ENCODE measurements at places on chromosomes 3 and 15.

GRCh38 chr3:5520237-5520636 is 332.7 kb downstream of the EDEM1 start:
- DNase-seq = no peak

DNA sequence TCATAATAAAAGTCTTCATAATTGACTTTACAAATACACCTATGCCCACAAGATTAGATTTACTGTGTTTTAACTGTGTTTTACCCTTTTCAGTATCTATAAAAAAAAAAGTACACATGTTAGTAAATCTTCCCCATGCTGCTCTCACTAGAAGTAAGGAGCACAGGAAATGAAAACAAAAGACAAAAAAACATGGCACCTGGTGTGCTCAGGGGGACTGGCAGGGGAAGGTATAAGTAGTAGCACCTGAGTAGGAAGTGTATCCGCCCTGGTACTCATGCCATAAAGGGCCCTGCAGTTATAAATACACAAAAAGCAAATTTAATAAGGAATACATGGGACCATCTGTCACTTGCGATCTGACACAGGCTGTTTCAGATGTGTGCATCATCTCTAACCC is 8.9 kb upstream of the ALDH1A2 start:
- DNase-seq = no peak

GRCh38 chr3:58058361-58059263 is 50.4 kb downstream of the FLNB start:
- no peak for DNase-seq

DNA sequence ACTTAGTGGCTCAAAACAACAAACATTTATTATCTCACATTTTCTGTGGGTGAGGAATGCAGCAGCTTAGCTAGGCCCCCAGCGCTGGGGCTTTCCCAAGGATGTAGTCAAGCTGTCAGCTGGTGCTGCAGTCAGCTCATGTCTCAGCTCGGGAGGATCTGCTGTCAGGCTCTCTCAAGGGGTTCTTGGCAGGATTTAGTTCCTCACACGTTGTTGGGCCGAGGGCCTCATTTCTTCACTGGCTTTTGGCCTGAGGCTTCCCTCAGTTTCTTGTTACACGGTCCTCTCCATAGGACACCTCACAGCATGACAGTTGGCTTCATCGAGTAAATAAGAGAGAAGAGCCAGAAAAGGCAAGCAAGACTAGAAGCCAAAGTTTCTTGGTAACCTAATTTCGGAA is 13.7 kb upstream of the U2SURP start:
- DNase-seq = no peak

DNA sequence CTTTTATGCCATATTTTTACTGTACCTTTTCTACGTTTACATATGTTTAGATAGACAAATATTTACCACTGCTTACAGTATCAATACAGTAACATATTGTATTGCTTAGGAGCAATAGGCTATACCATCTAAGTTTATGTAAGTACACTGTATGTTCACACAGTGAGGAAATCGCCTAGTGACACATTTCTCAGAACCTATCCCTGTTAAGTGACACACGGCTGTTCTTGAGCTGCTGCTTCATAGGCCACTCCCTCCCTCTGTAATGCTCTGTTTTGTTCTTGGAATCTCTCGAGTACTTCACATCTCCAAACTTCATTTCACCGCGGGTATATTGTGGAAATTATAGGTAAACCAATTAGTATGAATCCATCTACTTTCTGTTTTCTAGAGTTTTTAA is 13.4 kb upstream of the SELENOT start:
- DNase-seq = no peak

GRCh38 chr3:132382267-132382666 is 35.0 kb upstream of the DNAJC13 start:
- no peak for DNase-seq

DNA sequence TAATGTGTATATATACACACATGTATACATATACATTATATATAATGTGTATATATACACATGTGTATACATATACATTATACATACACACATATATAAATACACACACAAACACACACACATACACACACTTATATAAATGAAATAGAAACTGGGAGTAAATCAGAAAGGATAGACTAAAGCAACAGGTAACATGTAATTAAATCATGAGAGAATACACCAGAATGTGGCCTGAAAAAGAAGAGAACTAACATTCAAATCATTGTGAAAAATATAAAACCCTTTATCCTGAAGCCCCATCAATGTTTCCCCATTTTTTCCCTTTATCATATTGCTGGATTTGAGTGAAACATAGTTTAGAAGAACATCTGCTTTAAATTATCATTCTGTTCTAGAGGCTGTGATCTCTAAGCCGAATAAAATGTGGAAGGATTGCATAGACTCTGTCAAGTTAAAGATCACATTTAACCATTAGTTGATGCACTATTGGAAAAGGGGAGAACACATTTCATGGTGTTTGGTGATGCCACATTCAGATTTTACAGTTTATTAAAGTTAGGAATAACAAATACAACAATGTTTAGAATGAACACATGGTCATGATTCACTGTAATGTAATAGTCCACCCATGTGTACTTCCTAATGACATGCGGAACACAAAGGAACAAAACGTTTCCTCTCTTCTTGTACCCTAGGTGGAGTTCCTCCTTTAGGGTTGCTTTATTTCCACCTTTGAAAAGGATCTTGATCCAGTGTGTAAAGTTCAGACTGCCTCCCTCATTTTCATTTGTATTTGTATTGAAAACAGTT is 12.5 kb upstream of the THRB start:
- DNase-seq = no peak

- DNase-seq = no peak
Measured at GRCh38 chr3:16759227-16759903, 125.4 kb upstream of the PLCL2 start.

GRCh38 chr3:140753865-140754754 is 76.2 kb downstream of the TRIM42 start:
- DNase-seq = no peak

GRCh38 chr15:71610728-71611552 is 199.4 kb upstream of the NR2E3 start:
- DNase-seq = no peak

DNA sequence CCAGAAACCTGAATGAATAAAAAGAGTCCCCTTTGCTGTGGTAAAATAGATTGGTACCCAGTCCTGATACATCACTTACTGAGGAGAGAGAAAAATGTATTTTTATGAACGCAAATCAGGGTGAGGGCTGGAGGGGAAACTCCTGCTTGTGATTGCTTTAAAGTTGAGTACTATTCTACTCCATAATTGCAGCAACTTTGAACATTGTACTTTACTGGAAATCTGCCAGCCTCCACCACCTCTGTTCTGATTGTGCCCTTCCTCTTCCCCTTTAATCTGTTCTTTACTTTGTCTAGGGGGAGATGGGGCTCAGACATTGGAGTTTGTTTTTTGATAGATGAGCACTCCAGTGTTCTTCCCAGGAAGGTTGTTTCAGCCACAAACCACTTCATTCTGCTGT is 81.9 kb downstream of the C3orf38 start:
- no peak for DNase-seq

GRCh38 chr3:188350961-188351360 is 197.0 kb downstream of the LPP start:
- no peak for DNase-seq

- no peak for DNase-seq
Measured at GRCh38 chr3:155332716-155333115, 39.2 kb upstream of the STRIT1 start.

DNA sequence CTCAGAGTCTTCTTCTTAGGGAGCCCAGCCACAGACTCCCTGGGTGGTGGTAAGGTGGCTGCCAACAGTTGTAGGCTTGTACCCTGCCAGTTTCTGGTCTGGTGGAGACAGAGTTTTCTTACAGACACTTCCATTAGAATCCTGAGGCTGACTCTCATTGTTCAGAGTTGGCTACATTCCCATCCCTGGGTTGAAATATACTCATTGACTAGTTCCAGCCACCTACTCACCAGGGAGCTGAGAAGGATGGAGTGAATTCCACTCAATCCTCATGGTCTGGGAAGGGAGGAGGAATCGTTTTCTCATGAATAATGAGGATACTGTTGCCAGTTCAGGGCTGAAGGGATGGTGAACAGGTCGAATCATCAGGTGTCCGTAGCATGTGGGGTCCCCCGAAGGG is 226.5 kb upstream of the PROK2 start:
- no peak for DNase-seq

DNA sequence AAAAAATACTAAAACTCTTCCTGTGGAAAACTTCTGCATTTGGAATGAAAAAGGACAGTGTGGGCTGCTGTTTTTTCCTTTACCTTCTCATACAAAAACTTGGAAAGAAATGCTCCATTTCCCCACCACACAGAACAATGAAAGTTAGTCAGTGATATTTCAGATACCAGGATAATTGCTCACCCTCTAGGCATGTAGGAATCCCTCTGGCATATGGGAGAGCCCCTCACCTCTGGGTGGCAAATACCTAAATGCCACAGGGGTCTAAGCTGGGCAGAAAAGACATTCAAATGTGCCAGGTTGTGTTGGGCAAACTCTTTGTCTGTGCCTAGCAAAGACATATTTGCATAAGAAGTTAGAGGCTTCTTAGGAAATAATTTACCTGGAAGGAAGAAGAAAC is 560.3 kb upstream of the NR2F2 start:
- no peak for DNase-seq

DNA sequence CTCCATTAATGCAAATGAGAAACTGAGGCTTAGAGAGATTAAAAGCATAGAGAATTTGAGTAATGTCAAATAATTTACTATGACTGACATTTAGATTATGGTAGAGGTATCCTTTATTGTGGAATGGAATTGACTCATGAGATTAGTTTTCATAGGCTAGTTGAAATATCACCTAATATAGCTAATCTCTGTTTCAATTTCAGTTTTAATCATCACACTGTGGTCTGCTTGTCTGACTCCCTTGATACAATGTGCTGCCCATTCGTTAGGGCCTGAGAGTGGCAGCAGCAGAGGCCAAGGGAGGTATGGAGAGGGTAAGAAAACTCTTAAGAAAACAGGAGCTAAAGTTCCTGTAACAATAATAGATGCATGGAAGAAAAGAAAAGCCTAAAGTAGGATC is 13.2 kb upstream of the ZBTB20 start:
- DNase-seq = no peak

GRCh38 chr3:25473246-25473645 is 45.2 kb downstream of the RARB start:
- no peak for DNase-seq

GRCh38 chr3:171967932-171968678 is 71.3 kb upstream of the FNDC3B start:
- no peak for DNase-seq

GRCh38 chr3:1326546-1326945 is 233.7 kb downstream of the CNTN6 start:
- no peak for DNase-seq

DNA sequence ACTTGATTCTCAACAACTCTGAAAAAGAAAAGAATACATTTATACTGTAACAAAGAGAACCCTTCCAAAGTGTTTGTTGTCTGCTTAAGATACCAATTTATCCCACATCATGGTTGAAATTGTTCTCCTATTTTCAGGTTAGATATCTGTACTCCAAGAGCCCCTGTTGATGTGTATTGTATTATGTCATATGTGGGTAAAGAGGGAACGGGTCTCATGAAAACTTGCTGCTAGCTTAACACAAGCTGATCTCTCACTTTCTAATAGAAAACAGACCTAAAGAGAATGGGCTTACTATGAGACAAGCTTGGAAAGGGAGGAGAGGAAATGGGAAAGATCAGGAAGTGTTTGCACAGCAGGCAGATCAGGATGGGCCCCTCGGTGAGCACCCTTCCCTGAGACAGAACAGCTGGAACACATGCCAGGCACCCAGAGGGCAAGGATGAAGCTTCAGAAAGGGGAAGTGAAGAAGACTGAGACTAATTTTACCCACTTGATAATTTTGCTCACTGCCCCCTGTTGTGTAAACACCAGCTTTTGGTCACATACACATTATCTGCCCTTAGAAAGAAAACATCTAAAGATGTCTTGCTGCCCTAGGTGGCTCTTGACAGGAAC is 747.9 kb upstream of the CCDC54 start:
- DNase-seq = no peak

GRCh38 chr15:28097656-28098359 is 1.3 kb downstream of the OCA2 start:
- no peak for DNase-seq

GRCh38 chr3:118809696-118810498 is 224.7 kb downstream of the IGSF11 start:
- DNase-seq = no peak
